HS-27A (cell line): ENCODE measurements at places on chromosomes 3 and 15.

GRCh38 chr3:61742006-61742405 lies 180.6 kb downstream of the PTPRG start:
- DNase-seq: no peak

- no peak for DNase-seq
Observed at GRCh38 chr3:138078901-138079344, 36.5 kb downstream of the DZIP1L start.

- no peak for DNase-seq
Observed at GRCh38 chr3:107710851-107711250, 188.1 kb downstream of the BBX start.

GRCh38 chr3:156664011-156664830 lies 10.2 kb upstream of the TIPARP start:
- DNase-seq: no peak

DNA sequence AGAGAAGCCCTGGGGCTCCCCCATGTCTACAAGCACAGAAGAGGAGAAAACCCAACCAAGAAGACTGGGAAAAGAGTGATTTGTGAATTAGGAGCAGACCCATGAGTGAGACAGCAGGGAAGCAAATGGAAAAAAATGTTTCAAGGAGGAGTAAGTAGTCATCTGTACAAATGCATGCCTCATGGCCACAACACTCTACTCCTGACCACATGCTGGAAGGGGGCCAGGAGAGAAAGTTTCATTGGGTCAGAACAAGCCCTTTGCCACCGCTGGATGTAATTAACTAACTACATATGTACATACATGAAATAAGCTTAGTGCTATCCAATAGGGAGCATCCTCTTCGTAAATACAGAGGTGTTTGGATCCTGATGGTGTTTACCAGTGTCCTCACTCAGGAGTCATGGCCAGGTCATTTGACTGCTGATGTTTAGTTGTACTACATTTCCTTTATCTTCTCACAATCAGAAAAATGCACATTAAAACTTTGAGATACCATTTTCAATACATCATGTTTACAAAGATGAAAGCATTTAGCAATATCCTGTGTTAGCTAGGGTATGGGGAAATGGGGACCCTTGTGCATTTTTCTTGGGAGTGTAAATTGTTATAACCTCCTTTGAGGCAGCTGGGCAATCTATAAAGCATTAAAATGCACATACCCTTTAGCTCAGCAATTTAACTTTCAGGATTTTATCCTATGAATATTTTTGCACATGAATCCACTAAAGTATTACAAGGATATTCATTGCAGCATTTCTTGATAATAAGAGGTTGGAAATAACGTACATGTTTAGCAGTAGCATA lies 27.1 kb downstream of the CLRN1 start:
- no peak for DNase-seq

DNA sequence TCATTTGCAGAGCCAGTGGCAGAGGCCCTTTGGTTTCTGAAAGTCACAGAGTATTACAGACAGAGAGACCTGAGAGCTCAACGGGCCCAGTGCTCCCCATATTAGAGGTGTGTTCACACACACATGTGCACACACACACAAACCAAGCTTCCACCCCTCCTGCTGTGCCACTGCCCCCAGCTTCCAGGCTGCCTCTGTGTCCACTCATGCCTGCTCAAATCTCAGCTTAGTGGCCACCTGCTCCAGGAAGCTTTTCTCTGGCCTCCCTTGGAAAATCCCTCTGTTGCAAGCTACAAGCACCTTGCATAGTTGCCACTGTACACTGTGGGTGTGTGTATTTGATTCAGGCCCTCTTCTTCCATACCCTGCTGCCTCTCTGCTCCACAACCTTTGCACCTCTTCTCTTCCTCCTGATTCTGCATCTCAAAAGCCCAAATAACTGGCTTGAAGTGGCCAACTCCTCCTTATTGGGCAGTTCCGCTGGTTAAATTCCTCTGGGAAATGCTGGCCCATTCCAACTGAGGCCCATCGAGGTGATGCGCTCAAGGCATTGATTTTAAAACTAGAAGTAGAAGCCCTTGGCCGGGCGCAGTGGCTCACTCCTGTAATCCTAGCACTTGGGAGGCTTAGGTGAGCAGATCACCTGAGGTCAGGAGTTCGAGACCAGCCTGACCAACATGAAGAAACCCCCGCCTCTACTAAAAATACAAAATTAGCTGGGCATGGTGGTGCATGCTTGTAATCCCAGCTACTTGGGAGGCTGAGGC lies 23.0 kb downstream of the MESD start:
- no peak for DNase-seq

- no peak for DNase-seq
Observed at GRCh38 chr3:165197481-165197800, 1.3 kb upstream of the SLITRK3 start.

DNA sequence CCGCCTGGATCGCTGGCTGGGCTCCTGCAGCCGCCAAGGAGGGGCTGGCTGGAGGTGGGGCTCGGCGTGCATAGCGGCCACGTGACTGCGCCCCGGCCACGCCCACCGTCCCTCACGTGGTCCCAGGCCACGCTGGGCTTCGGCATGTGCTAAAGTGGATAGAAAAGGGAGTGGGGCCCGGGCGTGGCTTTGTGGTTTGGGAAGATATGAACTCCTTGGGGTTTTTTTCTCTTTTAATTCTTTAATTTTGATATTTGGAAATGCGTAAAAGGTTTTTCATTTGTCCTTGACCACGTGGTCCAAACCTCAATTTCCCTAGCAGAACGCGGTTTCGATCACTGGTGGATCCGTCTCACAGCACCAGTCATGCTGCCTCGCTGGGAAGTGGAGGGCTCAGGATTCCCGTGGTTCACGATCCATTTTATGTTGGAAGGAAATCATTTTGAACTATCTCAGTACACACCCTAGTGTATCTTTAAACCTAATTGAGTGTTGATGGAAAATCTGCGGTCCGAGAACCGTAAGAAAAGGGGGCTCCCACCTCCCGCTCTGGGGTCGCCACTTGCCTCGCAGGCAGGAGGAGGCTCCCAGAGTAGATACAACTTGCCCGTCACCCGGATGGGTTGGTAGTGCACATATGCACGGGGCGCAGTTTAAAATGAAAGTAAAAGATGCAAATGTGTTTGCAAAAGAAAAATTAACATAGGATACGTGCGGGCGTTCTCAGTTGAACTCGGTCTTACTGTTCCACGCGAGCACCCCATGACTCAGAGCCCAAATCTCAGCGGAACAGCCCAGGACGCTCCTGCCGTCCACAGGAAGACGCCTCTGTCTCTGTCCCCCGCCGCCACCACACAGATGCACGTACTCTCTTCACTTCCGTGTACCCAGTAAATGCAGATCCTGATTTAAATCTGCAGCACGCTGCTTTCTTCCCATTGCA lies 141.9 kb downstream of the PGPEP1L start:
- DNase-seq: no peak
